Upper lobe of left lung (tissue), 6 donors: ENCODE measurements at places on chromosomes 5 and 9.

DNA sequence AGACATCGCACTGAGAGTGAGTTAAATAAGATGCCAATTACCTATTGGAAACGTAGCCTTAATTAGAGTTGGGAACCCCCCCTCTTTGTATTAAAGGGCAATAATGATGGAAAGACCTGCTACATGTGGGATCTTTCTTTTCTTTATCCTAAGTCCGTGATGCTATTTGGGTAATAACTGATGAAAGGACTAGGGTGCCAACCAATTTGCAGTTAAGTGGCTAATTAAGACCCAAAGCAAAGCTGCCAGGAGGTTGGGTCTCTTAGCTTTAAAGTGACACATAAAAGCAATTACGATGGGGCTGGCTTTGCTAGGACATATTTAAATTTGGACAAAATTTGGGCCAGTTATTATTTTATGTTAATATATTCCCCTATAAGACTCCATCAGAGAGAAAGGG is 728.8 kb downstream of the NR2F1-AS1 start:
- DNase-seq: no peak

GRCh38 chr5:112065781-112066180 is 308.8 kb upstream of the NREP start:
- no peak for DNase-seq

GRCh38 chr9:6764950-6765349 is 7.2 kb downstream of the KDM4C start:
- no peak for DNase-seq

DNA sequence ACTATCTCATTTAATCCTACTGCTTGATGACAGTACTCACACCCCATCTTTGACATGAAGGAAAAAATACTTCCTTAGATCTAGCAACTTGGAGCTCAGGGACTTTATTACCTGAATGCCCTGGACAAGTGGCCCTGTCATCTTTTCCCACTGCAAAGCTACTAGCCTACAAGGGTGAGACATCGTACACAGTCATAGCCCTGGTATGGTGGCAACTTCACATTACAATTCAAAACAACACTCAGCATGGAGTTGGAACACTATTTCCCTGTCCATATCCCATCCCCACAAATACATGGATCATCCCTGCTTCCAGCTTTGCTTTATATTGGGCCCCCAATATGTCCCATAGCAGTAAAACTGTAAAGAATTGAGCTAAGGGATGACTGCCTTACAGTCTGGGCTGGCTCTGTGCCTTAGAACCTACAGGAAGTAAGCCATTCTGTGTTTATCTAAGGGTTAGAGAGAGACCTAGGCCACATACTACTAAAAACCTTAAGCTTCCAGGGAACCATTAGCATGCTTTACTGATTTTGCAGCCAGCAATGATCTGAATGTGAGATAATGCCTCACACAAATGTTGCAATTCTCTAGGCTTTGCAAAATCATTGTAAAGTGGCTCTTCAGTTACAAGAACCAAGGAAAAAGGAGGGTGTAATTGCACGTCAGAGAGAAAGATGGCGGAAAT is 55.9 kb downstream of the OTULIN start:
- no peak for DNase-seq

DNA sequence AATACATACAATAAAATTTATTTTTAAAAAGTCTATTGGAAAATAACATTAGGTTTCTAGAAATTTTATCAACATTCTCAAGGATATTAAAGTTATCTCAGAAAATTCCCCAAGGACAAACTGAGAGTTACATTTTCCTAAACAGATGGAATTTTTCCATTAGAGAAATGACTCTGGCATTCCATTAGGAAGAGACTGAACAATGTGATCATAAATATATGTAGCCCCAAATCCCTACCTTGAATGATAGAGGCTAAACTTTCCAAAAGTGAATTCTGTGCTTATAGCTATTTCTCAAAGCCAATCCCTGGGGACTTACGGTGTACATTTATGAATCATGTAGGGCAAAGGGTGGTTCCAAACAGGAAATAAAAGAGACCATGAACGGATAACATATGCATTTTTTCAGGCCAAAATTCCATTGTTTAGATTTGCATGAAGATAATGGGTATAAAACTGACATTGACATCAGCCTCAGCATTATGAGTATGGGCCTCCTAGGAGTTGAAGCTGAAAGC is 1181.0 kb upstream of the DMAC1 start:
- no peak for DNase-seq

GRCh38 chr9:109894921-109895758 is 115.1 kb downstream of the PALM2AKAP2 start:
- DNase-seq: no peak

DNA sequence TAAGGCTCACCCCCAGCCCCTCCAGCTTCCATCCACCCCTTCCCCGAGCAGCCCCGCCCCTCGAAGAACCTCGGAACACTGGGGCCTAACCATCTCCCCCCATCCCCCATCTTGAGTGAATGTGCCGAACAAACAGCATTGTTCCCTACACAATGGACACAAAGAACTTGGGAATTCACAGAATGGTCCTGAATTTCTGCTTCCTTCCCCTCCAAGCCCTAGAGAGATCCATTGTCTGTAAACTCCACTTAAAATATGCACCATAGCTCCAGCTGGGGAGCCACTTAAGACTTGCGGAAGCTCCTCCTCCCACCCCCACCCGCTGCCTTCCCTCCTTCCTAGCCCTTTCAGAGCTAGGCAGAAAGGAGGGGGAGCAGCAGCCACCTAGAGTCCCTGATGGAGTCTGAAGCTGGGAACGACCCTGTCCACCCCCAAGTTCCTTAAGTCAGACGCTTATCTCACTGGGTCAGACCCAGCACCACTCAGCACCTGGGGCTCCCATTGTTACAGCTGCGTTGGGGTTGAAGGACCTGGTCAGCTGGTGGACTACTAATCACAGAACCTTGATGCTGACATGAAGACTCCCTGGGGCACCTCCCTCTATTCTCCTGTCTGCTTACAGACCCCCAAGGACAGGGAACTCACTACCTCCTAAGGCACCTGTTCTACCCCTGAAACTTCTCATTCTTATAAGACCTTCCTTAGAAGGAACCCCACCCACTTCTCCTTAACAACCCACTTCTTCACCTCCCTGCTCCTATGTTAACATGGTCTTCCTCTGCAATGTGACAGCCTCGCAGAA is 61.4 kb downstream of the PCDH1 start:
- no peak for DNase-seq

GRCh38 chr5:126998201-126998631 is 32.1 kb downstream of the MARCHF3 start:
- DNase-seq: no peak

GRCh38 chr5:88602584-88602983 is 280.4 kb downstream of the MEF2C start:
- DNase-seq: peak; percentile 68

GRCh38 chr9:21367957-21368356 is at the start of gene IFNA13:
IFNA13 (minus strand) TSS chr9:21368057; CDS start chr9:21368010, 47 bp downstream.
- DNase-seq: no peak

DNA sequence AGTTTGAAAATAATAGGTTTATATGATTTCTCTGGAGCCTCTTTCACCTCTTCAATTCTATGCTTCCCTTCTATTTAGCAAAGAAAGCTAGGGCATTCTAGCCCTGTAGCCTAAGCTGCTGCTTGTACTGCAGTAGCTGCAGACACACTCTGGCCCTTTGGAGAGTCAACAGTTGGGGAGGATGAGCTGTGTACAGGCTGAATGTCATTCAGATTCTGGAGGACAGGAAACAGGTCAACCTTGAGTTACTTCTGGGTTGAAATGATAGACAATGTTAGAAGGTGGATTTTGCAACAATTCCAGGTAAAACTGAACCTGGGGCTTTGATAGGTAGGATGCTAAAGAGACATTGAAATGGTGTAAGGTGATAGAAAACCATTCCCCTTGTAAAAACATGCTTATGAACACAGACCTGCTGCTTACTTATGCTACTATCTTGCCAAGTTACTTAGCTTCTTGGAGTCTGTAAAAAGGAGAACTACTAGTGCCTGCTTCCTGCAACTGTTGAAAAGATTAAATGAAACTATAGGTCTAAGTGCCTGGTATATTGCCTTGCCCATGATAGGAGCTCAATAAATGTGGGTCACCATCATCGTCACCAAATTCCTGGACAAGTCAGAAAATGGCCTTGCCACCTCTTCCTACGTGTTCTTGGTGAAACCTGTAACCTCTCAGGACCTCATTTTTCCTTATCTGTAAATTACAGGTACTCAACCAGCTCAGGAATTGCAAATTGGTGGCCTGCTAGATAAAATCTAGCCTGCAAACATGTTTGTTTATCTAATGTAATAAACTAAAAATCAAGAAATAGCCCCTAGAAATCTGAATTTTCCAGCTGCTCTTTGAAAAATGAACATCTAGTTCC is 83.7 kb downstream of the GALNT10 start:
- DNase-seq: no peak

- no peak for DNase-seq
Observed at GRCh38 chr9:98960409-98960808, 16.7 kb downstream of the COL15A1 start.

GRCh38 chr5:74044936-74045335 is 418.9 kb downstream of the ARHGEF28 start:
- DNase-seq: no peak

GRCh38 chr5:134252671-134253070 is 26.8 kb upstream of the PPP2CA start:
- DNase-seq: no peak

GRCh38 chr5:123223921-123224320 is 134.9 kb downstream of the PRDM6 start:
- no peak for DNase-seq

- DNase-seq: peak; percentile 46
Observed at GRCh38 chr9:94920420-94921091, 194.1 kb downstream of the AOPEP start.

DNA sequence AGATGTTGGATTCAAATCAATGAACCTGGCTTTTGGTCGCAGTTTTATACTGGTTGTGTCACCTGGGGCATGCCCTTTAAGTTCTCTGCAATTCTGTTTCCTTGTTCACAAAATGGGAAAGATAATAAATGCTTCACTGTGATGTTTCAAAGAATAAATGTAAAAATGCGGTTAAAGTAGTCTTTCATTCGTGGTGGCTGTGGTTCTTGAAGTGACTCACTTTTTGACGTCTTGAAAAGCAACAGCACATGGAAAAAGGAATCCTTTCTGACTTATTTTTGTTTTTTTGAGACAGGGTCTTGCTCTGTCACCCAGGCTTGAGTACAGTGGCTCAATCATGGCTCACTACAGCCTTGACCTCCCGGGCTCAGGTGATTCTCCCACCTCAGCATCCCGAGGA is 88.4 kb upstream of the SLIT3 start:
- no peak for DNase-seq
